ENCODE measurements at places on chromosomes 1 and 21. TPM values are rescaled to one million over a fixed set of nuclear protein-coding genes. Genes with fewer than 3 reads are reported as not detected.

GBP6 gene
- 75.2 TPM for total RNA-seq

MED8 gene
- 36.0 TPM for total RNA-seq

DNAJC28 gene
- 0.42 TPM for total RNA-seq

OLFML3 gene
- 0.65 TPM for total RNA-seq

CFHR2 gene
- not detected for total RNA-seq

VASH2 gene
- 0.05 TPM for total RNA-seq

GAS5 gene
- total RNA-seq: 458 TPM

SHISAL2A gene
- total RNA-seq: not detected

SH3BGR gene
- total RNA-seq: 1.7 TPM

TCHH gene
- not detected for total RNA-seq

ANKRD13C gene
- total RNA-seq: 10.7 TPM

KRTAP6-3 gene
- total RNA-seq: not detected

PRAMEF14 gene
- total RNA-seq: not detected

TTLL10 gene
- not detected for total RNA-seq

KNCN gene
- not detected for total RNA-seq

SAMSN1 gene
- total RNA-seq: not detected

SPRR4 gene
- total RNA-seq: not detected

NEK2 gene
- 19.6 TPM for total RNA-seq

SPRR1A gene
- 172 TPM for total RNA-seq

PPIAL4G gene
- total RNA-seq: not detected

CDC20 gene
- 191 TPM for total RNA-seq

TSNAX gene
- total RNA-seq: 20.3 TPM

TMED5 gene
- total RNA-seq: 44.5 TPM

CCDC24 gene
- 6.4 TPM for total RNA-seq

ARL8A gene
- total RNA-seq: 21.4 TPM

CD1B gene
- total RNA-seq: not detected

ARHGAP29 gene
- 13.6 TPM for total RNA-seq

BRDT gene
- not detected for total RNA-seq

IVL gene
- total RNA-seq: 60.1 TPM

LRRC38 gene
- not detected for total RNA-seq

KLF17 gene
- not detected for total RNA-seq

LHX4 gene
- not detected for total RNA-seq

NRAS gene
- total RNA-seq: 39.3 TPM

OLIG2 gene
- total RNA-seq: not detected

ECM1 gene
- total RNA-seq: 28.6 TPM
